ENCODE measurements at places on chromosomes 12 and 14. TPM values are rescaled to one million over a fixed set of nuclear protein-coding genes. Genes with fewer than 3 reads are reported as not detected.

The CMKLR1 gene
- total RNA-seq, result 10.6 TPM

The OTOGL gene
- total RNA-seq, result 0.38 TPM

The LRRC10 gene
- total RNA-seq, result 39.2 TPM

The CSRP2 gene
- 55.8 TPM for total RNA-seq

The AICDA gene
- total RNA-seq, result 0.08 TPM

The ZNF384 gene
- total RNA-seq, result 26.0 TPM

The CLEC1A gene
- total RNA-seq, result 3.7 TPM

The TAS2R13 gene
- total RNA-seq, result 0.43 TPM

The CLEC14A gene
- 32.0 TPM for total RNA-seq

The SYCP3 gene
- not detected for total RNA-seq

DNA sequence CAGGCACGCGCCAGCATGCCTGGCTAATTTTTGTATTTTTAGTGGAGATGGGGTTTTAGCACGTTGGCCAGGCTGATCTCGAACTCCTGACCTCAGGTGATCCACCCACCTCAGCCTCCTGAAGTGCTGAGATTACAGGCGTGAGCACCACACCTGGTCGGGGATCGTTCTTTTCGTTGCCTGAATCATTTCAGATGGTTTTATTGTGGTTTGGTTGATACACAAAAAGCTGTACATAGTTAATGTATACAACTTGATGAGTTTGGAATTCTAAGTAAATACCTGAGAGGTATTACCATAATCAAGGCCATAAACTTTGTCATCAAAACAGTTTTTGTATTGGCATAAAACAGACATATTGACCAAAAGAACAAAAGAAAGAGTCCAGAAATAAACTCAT lies 63.3 kb downstream of the RIC8B start:
- DNase-seq, result no peak

GRCh38 chr14:96584907-96585671 lies 82.9 kb downstream of the PAPOLA start:
- DNase-seq, result no peak

DNA sequence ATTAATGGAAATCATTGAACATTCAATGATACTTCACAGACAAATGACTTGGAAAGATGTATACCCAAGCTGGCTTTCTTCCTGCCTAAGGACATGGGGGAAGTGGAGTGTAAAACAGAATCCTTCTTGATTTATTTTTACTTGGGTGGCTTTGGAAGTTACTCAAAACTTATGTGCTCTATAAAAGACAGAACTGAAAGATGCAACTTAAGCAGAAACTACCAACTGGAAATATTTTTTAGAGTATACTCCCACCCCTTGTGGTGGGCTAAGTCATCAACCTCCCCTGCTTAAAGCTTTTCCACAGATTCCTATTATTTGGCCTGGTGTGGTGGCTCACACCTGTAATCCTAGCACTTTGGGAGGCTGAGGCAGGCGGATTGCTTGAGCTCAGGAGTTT lies 126.0 kb upstream of the ATP2B1 start:
- no peak for DNase-seq

DNA sequence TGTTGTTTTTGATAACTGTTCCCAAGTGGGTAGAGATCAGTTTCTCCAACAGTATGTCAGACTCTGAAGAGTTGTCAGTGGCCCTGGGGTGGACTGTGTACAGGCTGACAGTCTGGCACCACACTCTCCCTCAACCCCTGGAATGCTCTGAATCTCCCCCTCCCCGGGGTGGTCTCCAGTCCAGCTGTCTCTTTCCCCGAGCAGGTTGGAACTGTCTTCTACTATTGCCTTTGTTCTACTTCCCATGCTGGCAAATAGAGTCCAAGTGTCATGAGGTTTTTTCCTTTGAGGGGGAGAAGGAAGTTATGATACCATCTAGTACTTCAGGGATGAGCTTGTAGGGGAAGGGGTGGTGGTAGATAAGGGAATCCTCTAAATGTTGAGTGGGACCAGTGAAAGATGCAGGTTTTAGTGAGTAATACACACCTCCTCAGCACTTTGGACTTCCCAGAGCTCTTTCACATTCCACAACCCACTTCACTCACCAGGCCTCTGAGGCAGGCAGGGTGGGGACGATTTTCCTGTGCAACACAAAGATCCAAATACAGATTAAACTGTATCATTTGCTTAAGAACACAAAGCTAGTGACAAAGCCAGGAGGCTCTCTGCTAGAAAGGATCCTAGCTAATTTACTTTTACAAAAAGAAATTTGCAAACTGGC lies 170.7 kb upstream of the GZMB start:
- no peak for DNase-seq

DNA sequence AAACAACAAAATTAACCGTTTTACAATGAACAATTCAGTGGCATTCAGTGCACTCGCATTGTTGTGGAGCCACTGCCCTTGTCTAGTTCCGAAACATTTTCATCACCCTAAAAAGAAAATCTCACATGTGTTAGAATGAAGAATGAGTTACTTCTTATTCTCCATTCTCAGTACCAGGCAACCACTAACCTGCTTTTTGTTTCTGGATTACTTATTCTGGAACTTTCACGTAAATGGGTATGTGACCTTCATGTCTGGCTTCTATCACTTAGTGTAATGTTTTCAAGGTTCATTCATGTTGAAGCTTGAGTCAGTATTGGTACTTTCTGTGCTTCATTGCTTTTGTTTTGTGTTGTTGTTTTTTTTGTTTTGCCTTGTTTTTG lies 15.6 kb downstream of the RCOR1 start:
- no peak for DNase-seq

DNA sequence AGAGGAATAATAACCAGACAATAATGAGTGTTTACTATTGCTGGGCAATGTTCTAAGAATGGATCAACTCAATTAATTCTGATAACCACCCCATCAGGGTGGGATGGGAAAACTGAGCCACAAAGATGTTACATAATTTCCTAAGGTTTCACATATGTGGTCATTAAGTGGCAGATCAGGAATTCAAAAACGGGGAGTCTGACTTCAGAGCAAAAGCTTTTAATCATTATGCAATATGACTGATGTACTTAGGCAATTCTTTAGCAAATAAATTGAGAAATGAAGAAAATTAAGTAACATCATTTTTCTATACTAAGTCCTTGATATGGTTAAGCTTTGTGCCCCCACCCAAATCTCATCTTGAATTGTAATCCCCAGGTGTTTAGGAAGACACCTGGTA lies 53.4 kb downstream of the PLCZ1 start:
- DNase-seq, result no peak

- no peak for DNase-seq
Measured at GRCh38 chr12:52080403-52081251, 1.1 kb downstream of the SMIM41 start.

GRCh38 chr12:88132392-88132791 lies 9.5 kb downstream of the CEP290 start:
- no peak for DNase-seq

DNA sequence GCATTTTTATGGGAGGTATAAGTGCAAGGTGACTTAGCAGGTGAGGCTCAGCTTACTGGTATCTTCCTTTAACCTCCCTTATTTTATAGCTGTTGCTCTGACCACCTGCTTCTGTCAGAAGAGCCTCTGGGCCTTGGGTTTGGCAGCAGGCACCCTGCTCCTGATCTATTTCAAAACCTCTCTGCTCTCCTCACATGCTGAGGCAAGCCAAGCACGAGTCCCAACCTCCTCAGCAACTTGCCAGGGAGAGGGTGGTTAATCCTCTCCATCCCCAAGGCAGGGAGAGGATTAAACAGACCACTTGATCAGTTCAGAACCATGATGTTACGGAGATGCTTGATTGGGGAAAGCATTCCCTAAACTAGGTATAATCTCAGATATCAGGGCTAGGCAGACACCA lies 5.4 kb downstream of the PLEKHH1 start:
- no peak for DNase-seq

DNA sequence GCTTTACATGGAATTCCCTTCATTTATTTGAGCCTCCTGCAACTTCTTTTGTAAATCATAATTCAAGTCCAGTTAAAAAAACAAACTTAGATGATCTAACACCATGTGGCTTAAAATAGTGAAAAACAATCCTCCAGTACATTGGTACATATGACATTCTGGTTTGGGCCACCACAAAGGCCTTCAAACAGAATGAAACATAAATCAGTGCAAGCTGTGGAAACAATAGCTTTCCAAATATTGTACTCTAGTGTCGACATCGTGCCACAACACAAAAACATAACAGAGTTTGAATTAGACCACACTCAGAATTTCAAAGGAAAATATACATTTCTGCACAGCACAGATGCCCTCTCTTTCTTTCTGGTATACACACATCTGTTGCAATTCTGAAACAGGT lies 751.3 kb downstream of the SLC6A15 start:
- no peak for DNase-seq

Measured in Right ventricle myocardium inferior (tissue), 1 donor.